ENCODE measurements at places on chromosomes 4 and X.

DNA sequence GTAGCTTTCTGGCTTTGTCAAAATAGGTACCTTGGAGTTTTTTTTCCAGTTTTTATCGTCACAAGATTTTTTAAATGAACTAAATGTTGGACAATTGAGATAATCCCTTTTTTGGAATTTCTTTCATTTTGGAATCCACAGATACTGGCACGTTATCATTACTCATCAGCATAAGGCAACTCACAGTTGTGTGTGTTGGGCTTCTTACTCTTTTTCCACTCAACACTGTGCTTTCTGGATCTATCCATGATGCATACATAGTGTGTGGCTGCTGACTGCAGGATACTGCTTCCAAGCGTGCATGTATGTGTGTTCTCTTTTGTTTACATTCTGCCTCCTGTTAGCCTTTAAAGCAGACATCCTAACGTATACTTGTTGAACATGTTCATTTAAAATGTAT is 113.5 kb upstream of the FAM9A start:
- no peak for DNase-seq

- DNase-seq = no peak
Observed at GRCh38 chr4:86443495-86443894, 83.6 kb upstream of the MAPK10 start.

GRCh38 chr4:108433832-108434231 is 186.5 kb upstream of the RPL34 start:
- DNase-seq = no peak

DNA sequence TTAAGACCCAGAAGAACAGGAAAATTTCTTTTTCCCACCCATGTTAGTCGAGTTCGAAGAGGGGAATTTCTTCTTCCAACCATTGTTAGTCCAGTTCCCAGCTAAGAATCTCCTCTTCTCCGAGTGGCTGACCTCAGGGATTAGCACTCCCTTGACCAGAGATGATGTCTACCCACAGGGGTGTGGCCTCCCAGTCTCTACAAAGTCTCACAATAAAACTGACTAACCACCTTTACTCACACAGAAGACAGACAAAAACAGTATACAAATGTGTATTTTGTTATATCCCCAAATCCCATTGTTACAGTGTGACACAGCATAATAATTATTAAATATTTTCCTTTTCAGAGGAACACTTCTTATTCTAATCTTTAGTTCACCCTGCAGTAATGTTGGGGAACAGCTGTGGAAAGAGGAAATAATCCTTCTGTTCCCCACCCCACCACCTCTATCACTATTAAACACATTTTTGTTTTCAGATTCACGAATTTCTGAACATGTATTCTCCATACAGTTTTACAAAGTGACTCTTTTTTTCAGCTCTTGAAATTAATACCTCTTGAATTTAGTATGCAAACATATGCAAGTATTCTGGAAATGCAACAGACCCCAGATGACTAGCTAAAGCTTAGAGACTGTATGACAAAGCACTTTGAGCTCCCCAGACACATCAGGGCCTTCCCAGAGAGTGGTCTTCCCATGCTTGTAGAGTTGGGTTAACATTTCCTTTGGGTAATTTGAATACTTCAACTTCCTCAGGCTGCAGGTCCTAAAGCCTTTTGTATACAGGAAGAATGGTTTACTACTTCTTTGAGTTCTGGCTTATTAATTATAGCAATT is 62.5 kb upstream of the NFKB1 start:
- no peak for DNase-seq

GRCh38 chrX:46754036-46754435 is 4.9 kb downstream of the SLC9A7 start:
- DNase-seq = no peak

DNA sequence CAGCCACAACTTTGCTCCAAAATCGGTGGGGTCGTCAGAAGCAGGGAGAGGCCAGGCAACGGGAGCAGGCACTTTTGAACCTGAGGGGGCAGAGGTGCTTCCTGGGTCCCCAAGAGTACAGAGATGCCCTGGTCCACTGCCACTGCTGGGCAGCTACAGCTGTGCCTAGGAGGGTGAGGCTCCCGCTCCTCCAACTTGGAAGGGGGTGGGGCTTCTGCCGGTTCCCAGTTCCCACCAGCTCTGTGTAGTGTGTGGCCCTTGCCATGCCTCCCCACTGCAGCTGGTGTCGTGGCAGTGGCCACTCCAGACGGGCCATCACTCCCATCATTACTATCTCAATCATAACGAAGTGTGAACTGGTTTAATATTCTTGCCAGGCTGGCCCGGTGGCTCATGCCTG is 1496.3 kb downstream of the PCDH7 start:
- DNase-seq = no peak

GRCh38 chr4:6111354-6111960 is 88.9 kb downstream of the JAKMIP1 start:
- no peak for DNase-seq

DNA sequence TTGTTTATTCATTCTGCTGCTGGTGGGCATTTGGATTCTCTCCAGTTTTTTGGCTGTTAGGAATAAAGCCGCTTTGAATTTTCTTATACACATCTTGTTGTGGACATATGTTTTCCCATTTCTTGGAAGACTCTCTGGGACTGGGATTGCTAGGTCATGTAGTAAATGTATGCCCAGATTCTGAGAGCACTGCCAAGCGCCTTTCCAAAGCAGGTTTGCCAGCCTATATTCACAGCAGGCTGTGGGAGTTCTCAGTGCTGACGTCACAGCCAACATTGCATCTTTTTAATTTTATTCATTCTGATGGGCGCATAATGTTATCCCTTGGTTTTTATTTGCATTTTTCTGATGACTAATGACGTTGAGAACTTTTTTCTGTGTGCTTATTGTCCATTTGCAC is 24.1 kb downstream of the TMEM271 start:
- DNase-seq = no peak

GRCh38 chr4:168550064-168550766 is 53.4 kb downstream of the PALLD start:
- DNase-seq = no peak

GRCh38 chr4:37812713-37813112 is 13.8 kb upstream of the PGM2 start:
- no peak for DNase-seq

DNA sequence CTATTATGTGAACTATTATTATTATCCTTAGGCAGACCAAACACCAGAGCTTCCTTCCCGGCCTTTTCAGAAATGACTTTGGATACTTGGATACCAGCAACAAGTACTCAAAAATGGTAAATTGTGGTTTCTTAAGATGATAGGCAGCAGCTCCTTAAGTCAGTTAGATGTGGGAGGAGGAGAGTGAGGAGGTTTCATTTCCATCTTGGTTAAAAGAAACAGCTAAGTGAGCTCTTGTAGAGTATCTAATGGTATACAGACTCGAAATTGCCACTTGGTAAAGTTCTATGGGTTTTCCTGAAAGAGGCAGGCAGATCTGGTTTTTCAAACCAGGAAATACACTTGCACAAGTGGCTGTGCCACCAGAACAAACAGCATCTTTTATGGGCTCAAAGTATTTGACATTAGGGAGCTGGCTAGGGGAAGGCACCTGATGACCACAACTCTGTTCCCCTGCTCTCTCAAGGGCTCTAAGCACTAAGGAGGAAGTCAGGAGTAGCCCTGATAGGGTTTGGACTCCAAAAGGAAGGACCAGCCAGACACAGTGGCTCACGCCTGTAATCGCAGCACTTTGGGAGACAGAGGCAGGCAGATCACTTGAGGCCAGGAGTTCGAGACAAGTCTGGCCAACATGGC is 130.9 kb downstream of the TMEM164 start:
- DNase-seq = no peak

DNA sequence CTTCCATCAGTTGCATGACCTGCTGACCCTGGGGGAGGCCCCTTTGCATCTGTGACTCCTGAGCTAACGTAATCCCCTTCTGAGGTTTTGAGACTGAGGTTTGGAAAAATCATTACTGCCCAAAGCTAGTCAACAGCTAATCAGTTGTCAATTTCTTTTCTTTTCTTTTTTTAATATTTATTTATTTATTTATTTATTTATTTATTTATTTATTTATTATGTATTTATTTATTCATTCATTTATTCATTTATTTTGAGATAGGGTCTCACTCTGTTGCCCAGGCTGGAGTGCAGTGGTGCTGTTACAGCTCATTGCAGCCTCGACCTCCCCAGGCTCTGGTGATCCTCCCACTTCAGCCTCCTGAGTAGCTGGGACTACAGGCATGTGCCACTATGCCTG is 25.1 kb upstream of the FHL1 start:
- no peak for DNase-seq

DNA sequence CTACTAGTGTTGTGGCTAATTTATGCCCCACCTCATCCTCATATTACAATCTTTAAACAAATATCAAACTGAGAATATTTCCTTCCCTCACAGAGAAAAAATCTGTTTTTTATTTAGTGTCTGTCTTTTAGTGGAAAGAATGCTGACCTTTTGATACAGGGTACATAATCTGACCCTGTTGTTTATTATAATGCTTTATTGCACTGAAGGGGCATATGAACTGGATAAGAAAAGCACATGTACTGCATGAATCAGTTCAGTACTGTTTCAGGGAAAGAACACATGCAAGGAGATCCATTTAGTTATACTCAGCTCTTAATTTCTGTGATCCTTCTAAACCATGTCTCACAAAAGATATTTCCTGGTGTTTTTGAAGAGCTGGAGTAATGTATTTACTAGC is 15.5 kb upstream of the DYNLT3 start:
- DNase-seq = no peak

GRCh38 chrX:13082206-13083065 is 38.0 kb upstream of the FAM9C start:
- DNase-seq = no peak

DNA sequence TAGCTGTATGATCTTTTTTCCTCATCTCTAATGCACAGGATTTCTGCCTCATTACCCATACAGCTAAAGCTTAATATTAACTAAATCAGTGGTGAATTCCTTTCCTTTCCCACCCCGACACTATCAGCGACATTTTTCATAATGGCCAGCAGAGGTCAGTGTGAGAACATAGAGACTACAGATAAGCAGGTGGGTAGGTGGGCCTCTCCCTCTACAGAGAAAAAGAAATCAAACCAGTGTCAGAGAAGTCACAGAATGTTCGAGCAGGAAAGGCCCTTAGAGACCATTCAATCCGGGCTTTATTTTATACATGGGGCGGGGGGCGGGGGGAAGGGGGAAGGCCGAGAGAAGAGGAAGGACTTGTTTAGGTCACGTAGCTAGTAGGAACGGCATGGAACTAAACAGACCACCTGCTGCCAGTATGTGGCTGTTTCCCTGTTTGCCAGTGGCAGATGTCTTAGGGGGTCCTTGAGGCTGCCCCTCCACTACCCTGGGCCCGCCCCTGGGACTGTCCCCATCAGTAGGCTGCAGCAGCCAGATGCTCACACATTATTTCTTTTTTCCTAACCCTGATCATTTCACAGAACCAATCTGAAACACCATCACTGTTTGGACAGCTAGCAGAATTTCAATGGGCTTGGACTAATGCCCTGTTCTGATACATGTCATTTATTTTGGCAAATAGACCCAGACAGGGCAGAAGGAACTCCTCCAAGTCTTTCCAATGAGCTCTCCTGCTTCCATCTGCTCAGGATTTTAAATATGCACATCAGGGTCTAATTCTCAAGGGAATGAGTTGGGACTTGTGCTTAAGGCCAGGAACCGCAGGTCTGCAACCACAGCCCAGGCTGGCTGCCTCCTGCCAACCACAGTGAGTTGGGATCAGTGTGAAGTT is 133.4 kb downstream of the ATG4A start:
- no peak for DNase-seq

DNA sequence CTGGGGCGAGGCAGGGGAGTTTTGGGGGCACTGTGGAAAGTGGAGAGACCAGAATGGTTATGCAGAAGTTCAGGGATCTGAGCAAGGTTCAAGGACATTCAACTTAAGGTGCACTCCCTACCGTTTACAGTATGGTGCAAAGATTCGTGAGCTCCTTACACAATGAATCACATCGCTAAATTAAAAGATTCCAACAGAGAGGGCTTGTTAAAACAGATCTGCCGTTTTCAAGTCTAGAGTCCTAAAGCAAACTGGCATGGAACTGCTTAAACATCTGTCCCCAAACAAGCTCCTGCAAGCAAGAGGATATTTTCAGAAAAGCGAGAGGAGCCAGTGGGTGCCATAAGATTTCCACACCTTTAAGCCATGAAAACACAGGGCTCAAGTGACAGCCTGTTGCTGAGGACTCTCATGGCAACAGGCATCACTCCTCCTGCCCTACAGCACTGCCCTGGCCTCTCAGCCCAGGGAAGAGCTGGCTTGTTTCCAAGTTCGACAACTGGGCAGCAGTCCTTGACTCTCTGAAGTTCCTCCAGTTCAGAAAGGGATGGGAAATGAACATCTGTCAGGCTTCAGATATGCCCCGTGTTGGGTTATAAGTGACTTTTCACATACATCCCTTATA is 10.0 kb downstream of the FAM184B start:
- DNase-seq = no peak

GRCh38 chr4:1245481-1246051 is 3.4 kb downstream of the CTBP1 start:
- DNase-seq = no peak

DNA sequence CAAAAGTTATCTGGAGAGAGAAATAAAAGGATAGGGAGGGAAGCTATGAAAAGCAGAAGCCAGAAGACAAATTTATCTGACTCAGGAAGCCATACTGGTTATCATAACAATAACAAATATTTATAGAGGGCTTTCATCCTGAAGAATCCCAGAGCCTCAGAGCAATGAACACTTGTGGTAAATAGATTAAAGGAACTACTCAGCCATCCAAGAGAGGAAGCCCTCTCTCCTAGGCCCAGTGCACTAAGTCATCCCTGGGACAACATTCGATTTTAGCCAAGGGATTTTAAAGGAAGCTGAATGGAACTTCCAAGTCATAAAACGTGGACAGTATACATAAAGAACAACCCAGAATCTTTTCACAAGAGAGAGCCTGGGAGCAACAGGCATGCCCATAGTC is 76.9 kb downstream of the COL4A6 start:
- DNase-seq = no peak

DNA sequence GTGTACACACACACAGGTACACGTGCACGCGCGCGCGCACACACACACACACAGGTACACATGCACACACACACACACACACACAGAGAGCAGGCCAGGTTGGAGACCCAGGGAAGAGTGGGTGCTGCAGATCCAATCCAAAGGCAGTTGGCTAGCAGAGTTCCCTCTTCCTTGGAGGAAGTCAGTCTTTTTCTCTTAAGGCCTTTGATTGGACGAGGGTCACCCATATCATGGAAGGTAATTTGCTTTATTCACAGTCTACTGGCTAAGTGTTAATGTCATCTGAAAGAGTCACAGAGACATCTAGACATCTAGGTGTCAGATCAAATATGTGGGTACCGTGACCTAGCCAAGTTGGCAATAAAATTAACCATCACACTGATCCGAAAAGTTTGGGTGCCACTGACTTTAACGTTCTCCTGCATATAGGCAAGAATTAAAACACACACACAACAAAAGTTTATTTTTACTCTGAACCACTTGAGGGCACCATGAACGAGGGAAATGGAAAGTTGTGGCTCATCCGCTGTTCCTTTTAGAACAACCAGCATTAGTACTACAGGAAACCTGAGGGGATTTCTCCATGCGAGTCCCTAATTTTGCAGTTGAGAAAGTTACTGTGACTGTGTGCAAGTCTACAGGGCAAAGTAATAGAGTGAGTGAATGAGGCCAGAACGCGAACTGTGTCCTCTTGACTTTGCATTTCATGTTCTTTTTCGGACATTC is 66.0 kb upstream of the STOX2 start:
- no peak for DNase-seq

GRCh38 chrX:103211012-103211715 is 3.7 kb upstream of the BEX4 start:
- DNase-seq = peak; percentile 41

All from stimulated activated CD8-positive, alpha-beta memory T cell treated with anti-CD3 and anti-CD28 coated beads, Interleukin-4, amount 100 ng/mL, for 48 hours (primary cell).